ENCODE measurements at places on chromosomes 5 and 9.

DNA sequence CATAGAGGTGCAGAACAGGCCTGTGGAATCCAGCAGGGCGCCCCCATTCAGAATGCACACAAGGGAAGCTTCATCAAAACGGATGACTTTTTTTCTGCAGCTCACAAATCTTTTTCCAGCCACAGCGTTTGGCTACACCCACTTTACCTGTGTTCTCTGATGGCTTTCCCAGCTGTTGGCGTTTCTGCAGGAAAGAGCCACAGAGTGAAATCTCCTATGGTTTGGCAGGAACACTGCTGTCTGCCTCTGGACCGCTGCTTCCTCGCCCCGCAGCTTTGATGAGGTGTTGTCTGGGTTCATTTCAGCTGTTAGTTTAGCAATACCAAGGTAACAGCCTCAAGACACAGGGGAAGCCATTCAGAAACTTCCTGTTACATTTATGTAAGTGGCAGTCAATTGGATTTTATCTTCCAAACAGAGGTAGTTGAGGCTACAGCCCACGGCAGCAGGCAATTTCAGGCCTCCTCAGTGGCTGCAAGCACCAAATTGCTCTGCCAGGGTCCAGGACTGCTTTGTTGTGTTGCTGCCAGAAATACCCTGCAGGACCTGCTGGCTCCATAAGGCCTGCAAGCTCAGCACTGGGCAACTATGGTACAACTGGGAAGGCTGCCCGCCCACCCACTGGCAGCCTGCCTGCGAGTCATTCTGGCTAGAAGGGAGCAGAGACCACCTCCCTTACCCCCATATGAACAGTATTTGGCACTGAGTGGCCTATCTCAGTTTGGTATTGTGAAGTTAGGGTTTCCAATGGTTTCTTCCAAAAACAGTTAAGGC is 96.7 kb downstream of the MVB12B start:
- no peak for DNase-seq

DNA sequence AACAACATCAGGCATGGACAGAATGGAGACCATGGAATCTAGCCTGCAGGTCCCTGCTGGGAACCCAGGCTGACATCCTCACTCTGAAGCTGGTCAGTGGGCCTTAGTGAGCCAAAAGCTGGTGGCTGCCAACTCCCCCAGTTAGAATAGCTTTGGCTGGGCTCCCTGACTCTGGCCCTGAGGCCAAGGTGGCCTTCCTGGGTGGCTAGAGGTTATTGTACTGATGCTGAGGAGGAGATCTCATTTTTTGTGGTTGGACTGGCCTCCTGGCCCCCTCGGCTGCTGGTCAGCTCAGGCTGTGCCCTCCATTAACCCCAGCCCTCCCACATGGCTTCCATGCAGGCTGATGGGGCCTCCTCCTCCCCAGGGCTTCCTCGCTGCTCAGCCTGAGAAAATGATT is 101.2 kb upstream of the PANK3 start:
- no peak for DNase-seq

- DNase-seq, result no peak
Measured at GRCh38 chr9:124779368-124780059, 2.6 kb downstream of the OLFML2A start.

- no peak for DNase-seq
Measured at GRCh38 chr5:159764283-159765134, 151.8 kb upstream of the ADRA1B start.

DNA sequence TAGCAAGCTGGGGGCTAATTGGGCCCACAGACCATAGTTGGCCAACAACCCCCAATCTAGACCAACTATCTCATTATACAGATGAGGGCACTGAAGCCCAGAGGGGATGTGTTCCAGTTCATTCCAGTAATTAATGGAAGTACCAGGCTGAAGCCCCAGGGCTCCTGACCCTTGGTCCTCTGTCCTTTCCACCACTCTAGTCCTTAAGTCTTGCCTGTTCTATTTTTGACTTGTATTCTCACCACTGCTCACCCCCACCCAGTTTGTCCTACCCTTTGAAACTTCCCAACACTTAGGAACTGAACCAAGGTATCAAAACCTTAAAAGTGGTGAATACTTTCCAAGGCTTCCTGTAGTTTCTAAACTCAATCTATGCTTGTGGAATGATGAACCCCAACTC is 407.4 kb downstream of the ENC1 start:
- DNase-seq, result no peak

DNA sequence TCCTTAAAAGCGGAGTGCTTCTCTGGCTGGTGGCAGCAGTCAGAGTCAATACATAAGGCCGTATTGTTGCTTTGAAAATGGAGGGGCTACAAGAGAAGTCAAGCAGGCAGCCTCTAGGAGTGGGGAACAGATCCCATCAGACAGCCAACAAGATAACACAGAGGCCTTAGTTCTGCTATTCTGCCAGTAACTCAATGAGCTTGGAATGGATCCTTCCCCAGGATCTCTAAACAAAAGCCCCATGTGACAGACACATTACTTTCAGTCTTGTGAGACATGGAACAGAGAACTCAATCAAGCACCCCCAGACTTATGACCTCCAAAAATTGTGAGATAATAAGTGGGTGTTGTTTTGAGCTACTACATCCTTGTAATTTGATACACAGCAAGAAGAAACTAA is 158.6 kb downstream of the RFX3 start:
- DNase-seq, result no peak

DNA sequence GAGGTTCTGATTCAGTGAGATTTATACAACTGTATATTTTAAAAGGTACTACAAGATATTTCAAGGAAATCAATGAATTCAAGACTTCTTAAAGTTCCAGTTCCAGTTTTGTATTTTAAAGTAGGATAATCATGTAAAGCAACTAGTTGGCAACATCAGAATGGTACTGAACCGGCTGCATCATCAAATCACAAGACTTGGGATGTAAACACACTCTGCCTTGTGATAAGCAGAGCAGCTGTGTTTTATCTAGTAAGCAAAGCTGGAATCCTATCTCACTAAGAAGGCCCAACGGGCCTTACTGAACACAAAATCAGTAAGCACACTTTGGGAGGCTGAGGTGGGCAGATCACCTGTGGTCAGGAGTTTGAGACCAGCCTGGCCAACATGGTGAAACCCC is 327.2 kb upstream of the NREP start:
- no peak for DNase-seq

DNA sequence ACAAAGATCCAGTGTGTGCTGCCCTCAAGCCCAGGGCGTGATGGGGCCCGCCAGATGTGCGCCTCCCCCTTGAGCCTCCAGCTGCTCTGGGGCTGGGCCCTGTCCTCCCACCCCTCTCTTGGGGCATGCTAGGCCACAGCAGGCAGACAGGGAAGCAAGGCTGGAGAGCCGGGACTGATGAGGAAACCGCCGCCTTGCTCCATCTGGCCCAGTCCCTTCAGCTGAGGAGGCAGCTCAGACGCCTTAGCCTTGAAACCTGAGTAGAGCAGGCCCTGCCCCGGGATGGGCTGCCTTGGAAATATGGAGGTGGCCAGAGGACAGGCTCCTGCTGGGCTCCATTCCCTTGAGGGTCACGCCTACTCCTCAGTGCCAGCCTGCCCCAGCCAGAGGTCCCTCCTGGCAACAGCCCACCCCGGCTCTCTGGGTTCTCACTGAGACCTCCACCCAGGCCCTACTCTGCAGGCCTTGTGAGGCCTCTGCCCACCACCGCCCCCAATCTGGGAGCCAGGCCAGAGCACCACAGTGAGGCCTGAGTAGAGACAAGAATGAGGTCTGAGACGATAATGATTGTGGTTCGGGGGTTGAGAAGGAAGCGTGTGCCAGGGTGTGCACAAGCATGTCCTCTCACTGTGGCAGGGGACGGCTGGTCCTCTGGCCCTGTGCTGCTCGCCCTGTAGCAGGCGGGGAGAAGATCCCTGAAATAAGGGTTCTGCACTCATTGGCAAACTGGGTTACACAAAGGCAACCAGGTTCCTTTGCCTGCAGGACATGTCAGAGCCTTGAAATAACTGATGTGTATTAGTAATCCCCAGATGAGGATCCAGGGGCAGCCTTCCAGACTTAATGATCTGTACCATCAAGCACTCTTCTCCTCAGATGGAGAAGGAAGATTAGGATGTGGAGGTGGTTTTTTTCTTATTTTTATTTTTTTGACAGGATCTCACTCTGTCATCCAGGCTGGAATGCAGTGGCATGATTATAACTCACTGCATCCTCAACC is 30.9 kb downstream of the CXXC5 start:
- no peak for DNase-seq

- DNase-seq, result no peak
Measured at GRCh38 chr9:6610073-6610472, 35.5 kb downstream of the GLDC start.

DNA sequence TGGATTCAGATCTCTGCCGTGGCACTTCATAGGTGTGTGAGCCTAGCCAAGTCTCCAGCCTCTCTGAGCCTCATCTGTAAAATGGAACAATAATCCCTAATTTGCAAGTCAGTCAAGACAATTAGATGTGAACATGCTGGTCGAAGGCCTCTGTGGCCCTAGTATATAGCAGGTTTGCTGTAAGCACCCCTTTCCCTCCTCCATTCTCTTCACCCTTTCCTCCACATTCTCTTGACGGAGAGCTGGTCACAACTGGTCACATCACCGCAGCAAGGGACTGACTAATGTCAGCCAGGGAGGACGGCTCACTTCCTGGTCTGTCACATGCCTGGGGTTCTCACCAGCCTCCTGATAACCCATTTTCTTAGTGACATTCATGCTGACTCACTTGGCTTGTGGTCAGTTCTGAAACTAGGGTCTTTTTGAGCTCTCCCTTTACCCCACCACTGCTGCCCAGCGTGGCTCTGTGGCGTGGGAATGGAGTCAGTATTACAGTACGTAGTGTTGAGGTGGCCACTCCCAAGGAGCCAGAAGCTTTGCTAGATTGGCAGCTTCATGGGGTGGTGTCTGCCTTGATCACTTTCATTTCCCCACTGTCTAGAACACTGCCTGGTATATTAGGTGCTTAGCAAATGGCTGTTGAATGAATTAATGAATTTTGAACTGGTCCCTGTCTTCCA is 47.8 kb downstream of the ERGIC1 start:
- DNase-seq, result no peak
